ENCODE measurements at places on chromosomes 11 and 22.

- no peak for DNase-seq
Observed at GRCh38 chr22:17827466-17827865, 53.2 kb upstream of the BID start.

GRCh38 chr11:120235024-120235628 is 4.8 kb upstream of the POU2F3 start:
- DNase-seq, result peak; percentile 65

DNA sequence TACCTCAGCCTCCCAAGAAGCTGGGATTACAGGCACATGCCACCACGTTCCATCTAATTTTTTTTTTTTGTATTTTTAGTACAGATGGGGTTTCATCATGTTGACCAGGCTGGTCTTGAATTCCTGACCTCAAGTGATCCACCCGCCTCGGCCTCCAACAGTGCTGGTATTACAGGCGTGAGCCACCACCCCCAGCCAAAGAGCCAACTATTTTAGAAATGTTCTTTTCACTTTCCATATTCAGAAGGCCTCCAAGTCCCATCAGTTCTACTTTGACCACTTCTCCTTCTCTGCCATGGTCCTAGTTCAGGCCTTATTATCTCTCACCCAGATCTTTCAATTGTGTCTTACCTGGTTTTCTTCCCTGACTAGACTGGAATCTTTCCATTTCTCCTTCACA is 48.2 kb downstream of the CCDC83 start:
- no peak for DNase-seq

DNA sequence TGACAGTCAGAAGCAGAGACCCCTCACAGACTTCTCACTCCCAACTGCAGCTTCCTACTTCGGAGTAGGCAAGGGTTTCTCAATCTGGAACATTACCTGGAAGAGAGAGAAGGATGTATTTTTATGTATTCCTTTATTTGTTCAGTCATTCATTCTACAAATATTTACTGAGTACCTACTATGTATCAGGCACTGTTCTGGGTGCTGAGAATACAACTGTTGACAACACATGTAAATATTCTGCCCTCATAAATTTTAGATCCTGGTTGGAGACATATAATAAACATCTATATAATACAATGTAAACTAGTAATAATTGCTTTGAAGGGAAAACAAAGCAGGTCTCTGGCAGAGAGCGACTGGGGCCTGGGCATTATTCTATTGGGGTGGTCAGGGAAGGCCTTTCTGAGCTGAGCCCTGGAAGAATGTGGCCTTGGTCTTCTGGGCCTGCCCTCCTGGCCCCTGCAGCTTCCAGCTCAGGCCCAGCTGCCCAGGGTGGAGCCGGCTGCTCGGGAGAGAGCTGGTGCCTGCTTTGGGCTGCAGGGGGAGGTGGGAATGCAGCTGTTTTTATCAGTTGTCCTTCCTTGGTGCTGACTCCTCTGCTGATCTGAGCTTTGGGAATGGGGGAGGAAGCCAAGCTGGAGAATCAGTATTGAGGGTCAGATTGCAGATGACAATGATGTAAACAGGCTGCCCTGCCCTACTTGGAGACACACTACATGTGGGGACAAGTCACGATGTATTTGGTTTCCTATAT is 46.8 kb downstream of the PKNOX2 start:
- no peak for DNase-seq

DNA sequence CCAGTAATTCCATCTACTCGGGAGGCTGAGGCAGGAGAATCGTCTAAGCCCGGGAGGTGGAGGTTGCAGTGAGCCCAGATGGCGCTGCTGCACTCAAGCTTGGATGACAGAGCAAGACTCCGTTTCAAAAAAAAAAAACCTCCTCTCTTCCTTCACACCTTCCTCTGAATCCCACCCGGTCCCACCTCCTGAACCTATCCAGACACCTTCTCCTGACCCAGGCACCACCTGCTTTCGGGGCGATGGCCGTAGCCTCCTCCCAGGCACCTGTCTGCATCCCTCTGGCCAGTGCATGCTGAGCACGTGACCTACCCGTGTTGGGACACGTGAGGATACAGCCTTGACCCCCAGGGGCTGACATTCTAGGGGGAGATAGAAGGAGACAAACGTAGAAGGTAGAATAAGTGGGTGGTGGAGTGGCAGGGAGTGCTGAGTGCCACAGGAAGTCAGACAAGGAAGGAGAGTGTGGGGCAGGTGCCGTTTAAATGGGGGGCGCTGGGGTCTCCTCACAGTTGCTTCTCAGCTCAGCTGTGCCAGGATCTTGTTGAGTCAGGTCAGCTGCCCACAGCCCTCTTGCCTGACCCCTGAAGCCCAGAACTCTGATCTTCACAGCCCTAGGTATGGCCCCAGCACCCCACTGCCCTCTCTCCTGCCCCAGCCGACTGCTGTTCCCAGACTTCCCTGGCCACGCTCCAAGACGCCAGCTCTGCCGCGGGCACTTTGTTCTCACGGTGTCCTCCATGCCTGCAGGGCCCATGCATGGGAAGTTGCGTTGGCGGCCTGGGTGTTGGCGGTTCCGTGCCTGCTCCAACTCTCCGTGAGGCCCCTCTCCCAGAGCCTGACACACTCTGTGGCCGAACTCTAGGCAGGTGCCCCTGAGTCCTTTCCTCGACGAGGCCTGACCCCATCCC is 1.2 kb upstream of the MIOX start:
- no peak for DNase-seq

- no peak for DNase-seq
Observed at GRCh38 chr11:55707029-55707428, 45.0 kb downstream of the OR4C6 start.

DNA sequence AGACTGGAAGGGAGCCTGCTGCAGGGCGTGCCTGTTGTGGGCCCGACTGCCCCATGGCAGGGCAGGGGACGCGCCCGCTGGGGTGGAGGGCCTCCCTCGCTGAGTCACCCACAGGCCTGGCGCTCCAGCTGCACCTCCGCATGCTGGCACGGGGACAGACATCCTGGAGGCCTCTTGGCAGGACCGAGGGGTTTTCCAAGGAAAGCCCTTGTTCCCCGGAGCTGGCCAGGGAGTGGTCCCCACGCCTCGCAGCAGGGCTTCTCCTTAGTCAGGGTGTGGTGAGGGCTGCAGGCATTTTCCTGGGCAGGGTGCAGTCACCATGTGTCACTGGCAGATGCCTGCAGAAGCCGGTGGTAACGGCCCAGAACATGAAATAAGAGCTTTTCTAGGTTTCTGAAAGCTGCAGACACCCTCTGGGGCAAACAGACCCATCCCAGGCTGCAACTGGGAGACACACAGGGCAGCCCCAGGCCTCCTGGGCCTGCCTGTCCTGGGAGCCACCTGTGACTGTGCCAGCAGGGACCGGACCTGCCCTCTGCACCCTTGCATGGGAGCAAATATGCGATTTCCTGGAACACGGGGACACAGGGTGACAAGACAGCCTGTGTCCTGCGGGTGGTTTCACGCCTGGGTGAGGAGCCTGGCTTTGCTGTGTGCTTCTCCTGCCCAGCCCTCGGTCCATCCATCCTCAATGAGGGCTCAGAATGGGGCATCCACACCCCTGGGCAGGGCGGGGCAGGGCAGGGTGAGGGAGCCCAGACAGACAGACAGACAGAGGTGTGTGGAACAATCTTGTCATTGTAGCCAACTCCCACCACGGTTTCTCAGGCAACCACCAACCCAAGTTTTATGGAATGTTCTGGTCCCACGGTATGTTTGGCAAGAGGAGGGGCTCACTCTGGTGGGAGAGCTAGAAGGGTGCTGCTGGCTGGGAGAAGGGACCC is 43.2 kb upstream of the FADD start:
- no peak for DNase-seq

DNA sequence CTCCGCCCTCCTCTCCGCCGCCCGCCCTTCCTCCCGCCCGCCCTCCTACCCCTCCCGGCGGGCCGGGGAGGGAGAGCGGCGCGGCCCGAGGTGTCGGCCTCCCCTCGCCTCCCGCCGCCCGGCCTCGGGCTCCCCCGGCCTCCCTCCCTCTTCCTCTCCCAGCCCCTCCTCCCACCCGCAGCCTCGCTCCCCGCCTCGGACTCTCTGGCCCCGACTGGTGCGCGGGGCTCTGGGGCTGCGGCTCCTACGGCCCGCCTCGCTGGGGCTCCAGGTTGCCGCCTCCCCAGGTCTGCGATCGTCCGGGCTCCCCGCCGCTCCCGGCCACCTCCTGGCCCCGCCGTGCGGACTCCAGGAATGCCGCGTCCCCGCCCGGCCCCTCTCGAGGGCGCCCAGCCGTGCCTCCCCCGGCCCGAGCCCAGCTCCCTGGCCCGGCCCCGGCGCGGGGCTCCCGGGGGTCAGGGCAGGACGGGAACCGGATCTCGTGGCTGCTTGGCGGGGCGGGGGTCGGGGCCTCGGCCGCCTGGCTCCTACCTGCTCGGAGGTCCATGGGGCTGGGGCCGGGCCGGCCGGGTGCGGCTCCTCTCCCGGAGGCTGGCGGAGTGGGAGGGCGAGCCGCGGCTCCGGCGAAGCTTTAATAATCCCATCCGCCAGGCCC is at the start of gene CLCF1:
CLCF1 (minus strand) TSS at position 606 of the 655 bp plus-strand sequence; CDS start at position 547, 59 bp downstream.
- DNase-seq, result peak; percentile 58

DNA sequence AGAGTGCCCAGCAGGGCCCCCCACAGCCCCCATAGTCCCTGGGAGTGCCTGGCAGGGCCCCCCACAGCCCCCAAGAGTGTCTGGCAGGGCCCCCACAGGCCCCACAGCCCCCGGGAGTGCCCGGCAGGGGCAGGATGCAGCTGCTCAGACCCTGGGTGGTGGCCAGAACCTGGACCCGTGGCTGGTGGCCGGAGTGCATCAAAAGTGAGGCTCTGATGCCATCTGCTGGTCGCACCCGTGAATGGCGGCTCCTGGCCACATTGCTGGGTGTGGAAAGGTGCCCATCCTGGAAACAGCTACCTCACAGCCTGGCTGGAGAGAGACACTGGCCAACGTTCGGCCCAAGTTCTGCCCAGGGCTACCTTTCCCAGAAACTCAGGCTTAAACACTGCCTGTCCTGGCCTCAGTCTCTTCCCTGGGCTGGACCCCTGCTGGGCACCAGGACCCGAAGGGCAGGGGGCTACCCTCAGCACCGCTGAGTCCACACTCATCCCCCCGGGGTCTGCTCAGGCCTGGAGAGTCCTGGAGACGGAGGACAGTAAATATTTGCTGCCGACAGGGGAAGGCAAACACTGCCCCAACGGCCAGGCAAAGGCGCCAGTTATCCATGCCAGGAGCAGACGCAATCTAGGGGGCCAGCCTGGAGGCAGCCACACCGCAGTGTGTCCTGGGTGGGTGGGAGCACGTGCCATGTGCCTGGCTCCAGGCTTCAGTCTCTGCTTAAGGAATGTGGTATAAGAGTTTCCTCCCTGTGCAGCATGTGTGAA is 4.4 kb downstream of the INS start:
- peak; percentile 54 for DNase-seq

GRCh38 chr11:107598225-107599139 is 7.5 kb downstream of the ELMOD1 start:
- no peak for DNase-seq

- DNase-seq, result no peak
Observed at GRCh38 chr22:27754247-27754887, 47.2 kb downstream of the MN1 start.

- DNase-seq, result no peak
Observed at GRCh38 chr11:46642627-46643335, 25.4 kb downstream of the ATG13 start.

DNA sequence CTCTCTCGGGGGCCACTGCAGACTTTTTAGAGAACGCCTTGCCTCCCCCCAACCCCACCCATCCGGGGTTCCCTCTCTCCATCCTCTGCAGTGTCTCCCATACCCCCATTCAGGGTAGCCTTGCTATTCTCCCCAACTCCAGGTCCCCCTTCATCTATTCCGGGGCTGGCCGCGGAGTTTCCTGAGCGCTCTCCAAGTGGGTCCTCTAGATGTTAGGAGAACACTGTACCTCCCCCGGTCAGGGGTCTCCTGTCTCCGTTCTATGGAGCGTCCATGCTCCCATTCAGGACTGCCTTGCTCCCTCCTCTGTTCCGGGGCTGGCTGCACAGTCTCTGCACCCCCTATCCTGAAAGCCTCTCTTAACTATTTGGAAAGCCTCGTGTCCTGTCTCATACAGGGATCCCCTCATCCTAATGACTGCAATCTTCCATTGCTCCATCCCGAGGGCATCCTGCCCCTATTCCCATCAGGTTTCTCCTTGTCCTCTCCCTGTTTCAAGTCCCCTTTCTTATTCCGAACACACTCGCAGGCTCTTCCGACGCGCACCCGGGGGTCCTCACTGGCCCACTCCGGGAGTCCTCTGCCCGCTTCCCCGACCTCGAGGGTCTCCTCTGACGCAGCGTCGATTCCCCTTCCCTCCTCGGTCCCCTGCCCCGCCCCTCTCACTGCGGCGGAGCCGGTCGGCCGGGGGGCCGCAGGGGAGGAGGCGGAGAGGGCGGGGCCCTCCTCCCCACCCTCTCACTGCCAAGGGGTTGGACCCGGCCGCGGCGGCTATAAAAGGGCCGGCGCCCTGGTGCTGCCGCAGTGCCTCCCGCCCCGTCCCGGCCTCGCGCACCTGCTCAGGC is at the start of gene NEFH:
NEFH (plus strand) TSS at position 802 of the 845 bp plus-strand sequence. CDS start 45 bp downstream, outside the sequence.
- DNase-seq, result no peak

DNA sequence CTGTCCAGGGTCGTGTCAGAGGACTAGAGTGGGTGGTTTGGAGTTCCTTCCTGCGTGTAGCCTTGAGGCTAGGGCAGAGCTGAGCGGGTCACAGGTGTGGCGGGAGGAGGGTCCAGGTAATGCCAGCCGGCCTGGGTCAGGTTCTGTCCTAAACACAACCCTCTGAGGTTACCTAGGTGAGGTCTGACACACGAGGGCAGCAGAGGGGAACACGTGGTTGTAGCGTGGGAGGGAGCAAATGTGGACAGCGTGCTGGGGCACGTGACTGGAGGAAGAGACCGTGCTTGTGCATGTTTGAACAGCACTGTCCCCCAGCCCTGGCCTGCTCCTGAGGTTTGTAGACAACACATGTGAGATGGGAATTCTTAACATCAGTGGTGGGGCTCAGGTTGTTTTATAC is 13.1 kb downstream of the MOV10L1 start:
- no peak for DNase-seq

GRCh38 chr11:71330349-71330748 is 78.0 kb upstream of the SHANK2 start:
- DNase-seq, result no peak

DNA sequence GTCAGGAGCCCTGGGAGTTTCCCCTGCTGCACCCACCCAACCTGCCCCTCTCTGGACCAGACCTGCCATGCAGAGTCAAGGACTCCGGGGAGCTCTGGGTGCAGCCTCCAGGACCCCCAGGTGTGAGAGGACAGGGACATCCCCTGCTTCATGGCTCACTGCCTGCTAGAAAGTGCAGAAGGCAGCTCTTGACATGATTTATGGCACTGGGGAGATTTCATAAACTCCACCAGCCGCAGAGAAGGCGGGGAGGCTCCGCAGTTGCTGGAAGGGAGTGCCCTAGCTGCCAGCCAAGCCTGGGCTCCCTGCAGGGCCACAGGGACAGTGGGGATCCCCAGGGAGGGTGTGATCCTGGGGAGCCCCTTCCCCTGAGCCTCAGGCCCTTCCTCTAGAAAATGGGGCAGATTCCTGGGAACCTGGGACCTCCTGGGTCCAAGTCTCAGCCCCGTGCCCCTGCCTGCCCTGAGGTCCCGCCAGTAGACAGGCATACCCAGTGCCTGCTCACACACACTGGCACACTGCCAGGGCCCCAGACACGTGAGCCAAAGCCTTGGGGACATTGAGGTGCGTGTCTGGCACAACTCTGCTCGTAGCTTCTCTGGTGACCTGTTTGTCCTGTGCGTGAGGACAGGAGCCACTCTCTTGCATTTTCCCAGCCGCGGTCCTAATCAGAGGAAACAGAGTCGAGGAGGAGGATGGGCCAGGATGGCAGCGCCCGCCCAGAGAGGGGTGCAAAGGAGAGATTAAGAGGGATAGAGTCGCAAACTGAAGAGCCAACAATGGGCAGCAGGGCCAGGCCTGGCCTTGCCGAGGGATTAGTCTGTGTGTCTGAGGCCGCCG is 13.8 kb downstream of the CABP7 start:
- DNase-seq, result no peak

GRCh38 chr11:126640186-126640585 is 284.7 kb downstream of the ST3GAL4 start:
- DNase-seq, result no peak

GRCh38 chr22:30265823-30266444 is 717 bp downstream of the OSM start:
- DNase-seq, result peak; percentile 94

Measured in natural killer cell (primary cell).